ENCODE measurements at places on chromosomes 3 and 15. TPM values are rescaled to one million over a fixed set of nuclear protein-coding genes. Genes with fewer than 3 reads are reported as not detected.

DNA sequence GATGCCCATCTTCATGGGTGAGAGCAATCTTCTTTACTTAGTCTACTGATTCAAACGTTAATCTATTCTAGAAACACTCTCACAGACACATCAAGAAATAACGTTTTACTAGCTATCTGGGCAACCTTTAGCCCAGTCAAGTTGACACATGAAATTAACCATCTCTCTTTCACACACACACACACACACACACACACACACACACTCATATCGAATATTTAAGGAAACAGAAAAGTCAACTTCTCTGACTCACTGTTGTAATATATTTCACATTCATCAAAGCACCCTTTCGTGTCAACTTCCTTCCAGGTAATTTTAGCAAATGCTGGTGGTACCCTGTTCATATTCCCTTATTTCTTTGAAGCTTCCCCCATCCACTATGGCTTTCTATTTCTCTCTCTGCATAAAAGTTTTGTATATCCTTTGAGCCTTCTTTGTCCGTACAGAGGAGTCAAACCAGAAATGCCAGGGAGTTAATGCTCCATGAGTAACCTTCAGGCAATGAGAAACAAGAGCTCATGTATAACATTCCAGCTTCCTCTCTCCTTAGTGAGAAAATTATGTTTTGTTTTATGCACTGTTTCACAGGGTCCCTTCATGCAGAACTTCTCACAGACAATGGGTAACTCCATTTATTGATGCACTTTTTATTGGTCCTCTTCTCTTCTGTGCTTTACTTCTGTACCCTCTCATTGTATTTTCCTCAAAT, 335.5 kb upstream of the CBLB start:
- DNase-seq: no peak

GRCh38 chr3:115937054-115937453, 313.7 kb downstream of the GAP43 start:
- DNase-seq: no peak

Gene TTBK2
- 2.3 TPM for polyA plus RNA-seq

- no peak for DNase-seq
These were observed 12.8 kb downstream of the ASB14 start for GRCh38 chr3:57279685-57280084.

DNA sequence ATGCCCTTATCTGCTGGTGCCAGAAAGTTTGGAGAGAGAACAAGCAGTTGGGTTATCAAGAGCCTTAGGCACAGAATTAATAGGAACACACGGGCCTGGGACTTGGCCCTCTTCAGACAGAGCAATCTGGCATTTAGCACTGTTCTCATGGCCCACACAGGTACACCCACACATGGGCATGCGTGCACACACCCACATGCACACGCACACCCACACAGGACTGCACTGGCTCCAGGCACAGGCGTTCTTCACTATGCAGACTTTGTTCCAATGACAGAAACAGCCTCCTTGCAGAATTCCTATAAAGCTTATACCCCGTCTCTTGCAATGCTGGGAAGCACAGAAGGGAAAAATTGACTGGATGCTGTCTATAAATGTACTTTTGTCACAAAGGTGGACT, 36.3 kb downstream of the TMEM44 start:
- DNase-seq: no peak

DNA sequence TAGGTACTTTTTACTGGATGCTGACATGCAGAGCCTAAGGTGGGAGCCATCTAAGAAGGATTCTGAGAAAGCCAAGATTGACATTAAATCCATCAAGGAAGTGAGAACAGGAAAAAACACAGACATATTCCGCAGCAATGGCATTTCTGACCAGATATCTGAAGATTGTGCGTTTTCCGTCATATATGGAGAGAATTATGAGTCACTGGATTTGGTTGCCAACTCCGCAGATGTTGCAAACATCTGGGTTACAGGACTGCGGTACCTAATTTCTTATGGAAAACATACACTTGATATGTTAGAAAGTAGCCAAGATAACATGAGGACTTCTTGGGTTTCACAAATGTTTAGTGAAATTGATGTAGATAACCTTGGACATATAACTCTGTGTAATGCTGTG, 125.1 kb downstream of the PLCL2 start:
- DNase-seq: no peak

- DNase-seq: no peak
These were observed 31.7 kb upstream of the CYP11A1 start for GRCh38 chr15:74399100-74399499.

GRCh38 chr3:50464569-50464968, 38.9 kb downstream of the CACNA2D2 start:
- no peak for DNase-seq

DNA sequence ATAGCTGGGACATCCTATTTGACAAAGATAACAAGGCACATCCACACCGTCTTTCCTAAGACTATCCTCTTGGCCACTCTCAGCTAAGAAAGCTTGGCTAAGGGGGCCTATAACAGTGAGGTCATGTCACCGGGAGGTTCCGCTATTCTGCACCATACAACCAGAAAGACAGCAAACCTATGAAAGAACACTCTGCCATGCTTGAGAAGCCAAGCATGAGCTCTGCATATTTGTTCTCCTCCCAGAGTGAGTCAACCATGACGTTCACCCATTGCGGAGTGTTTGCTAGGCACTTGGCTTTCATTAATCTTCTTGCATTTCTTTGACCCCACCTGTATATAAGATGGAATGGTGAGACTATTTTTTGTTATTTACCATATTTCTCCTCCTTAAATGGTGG, 141.2 kb downstream of the GMNC start:
- no peak for DNase-seq

GRCh38 chr15:28943146-28943545, 57.4 kb downstream of the APBA2 start:
- no peak for DNase-seq

DNA sequence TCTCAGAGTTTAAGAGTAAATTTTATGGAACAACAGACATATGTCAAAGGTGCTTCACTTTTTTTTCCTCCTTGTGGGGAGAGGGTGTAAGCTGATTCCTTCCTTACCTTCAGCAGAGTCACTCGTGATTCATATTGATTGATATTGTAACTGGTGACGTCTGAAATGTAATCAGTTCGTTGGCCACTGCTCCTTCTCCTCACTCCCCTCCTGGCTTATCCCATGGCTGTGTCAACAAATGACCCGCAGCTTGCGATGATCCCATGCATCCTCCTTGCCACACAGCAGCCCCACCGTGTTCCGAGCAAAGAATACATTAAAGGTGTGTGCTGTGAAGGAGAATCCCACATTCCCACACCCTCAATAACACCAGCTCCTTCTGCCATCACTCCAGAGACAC, 7.3 kb downstream of the MGLL start:
- DNase-seq: no peak

DNA sequence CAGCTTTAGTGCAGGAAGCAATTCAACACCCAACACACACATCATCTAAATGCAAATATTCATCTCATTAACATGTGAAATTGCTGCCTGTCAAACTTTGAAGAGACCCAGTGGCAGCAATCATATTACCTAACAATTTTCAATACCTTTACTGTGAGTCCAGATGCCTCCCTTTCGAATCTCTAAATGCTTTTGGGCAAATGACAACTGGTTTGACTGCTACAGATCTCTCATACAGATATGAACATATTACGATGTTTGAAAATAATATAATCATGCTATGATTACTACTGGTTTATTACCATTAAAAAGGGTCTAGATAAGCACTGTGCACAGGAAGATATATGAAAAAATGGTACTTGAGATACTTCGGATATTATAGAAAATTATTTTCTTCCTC, 137.9 kb downstream of the ADAMTS9 start:
- no peak for DNase-seq

- no peak for DNase-seq
These were observed 318.4 kb upstream of the COL8A1 start for GRCh38 chr3:99319961-99320360.

- DNase-seq: no peak
These were observed 14.0 kb upstream of the CHD2 start for GRCh38 chr15:92886042-92886537.

DNA sequence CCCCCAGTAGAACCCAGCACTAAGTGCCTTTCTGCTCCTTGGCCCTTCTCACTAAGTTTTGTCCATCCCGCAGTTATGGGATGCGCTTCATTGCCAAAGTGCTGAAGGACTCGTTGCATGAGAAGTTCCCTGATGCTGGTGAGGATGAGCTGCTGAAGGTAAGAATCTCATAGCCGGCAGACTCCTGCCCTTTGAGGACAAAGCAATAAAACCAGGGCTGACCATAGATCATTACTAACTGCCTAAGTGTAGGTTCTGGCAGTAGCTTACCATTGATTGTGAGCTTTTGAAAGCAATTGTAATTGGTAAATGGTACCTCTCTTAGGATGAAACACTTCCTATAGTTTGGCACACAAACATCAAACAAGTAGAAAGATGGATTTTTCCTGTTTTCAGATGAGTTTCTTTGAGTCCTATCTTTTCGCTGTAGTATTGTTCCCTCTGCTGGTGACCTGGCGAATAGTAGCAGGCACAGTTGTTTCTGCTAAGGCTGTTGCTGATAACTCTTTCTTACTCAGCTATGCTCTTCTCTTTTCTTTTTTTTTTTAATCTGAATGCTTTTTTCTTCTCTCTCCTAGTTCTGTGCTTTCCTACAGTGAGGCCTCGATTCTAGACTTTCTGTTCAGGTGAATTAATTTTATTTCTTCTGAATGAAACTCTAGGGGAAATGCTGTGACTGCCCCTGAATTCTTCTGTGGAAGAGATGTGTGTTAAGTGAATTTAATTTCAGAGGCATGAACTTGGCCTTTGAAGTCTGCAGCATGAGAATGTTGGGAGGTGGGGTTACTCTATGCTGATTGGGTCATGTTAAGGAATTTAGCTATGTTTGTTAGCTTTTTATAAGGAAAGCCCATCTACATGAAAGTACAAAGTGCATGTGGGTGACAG, 47.4 kb upstream of the CRTC3 start:
- DNase-seq: peak; percentile 64

- DNase-seq: no peak
These were observed 109.2 kb downstream of the EPHB1 start for GRCh38 chr3:134904241-134904771.

DNA sequence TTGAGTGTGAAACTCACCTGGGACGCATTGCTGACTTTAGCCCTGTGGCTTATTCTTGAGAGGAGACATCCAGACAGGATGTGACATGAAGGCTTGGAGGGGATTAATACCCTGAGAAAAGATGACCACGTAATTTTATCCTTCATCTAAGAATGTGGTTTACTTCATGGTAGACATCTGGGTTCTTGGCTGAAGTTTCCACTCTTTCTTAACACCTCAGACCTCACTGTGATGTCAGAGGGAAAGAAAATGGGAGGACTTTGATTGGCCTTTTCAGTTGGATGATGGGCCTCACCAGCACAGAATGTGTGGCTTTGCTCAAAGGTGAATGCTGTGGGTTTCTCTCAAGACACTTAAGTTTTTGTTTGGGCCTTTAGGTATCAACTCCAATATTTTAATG, 16.5 kb downstream of the GORASP1 start:
- no peak for DNase-seq

Gene PLIN1
- polyA plus RNA-seq: 0.27 TPM

GRCh38 chr3:177676947-177677587, 479.8 kb upstream of the TBL1XR1 start:
- DNase-seq: peak; percentile 9

GRCh38 chr3:116815831-116816588, 106.4 kb downstream of the TUSC7 start:
- DNase-seq: no peak

All from A549 (cell line).